ENCODE measurements at places on chromosomes 4 and X.

DNA sequence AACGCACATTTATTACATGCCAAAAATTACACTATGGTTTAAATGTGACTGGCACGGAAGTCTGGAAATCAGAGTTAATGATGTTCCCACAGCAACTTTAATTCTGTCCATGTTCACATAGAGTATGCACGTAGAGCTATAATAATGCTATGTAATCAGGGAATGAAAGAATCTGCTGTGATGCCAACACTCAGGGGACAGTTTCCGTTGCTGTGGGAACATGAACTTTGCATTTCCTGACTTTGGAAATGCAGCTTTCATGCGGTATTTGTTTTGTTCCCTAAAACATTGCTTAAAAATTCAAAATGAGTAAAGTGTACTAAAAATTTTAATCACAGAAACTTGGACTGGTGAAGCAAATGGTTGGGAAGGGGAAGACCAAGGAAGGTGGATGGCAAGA lies 65.7 kb downstream of the MAGEA1 start:
- no peak for DNase-seq

GRCh38 chr4:78018271-78019049 lies 38.7 kb upstream of the FRAS1 start:
- DNase-seq, result no peak

DNA sequence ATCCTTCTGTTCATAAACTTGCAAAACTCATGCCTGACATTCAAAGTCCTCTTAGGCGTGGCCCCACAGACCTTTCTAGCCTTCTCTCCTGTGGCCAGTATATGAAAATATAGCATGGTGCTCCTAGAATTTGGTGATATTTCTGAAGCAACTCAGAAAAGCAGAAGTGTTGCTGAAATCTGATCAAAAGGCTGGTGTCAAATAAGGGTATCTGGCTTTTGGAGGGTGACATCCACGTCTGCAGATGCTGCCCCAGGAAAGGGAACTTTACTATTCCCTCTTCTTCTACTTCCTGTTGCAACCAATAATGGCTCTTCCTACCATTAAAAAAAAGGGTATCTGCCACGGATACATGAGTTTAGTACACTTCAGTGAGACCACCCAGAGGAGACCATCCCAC lies 83.9 kb upstream of the RPS6KA3 start:
- no peak for DNase-seq

- DNase-seq, result no peak
Measured at GRCh38 chr4:44701037-44701436, 22.8 kb downstream of the GUF1 start.

GRCh38 chrX:118189000-118189399 lies 72.4 kb upstream of the KLHL13 start:
- no peak for DNase-seq

DNA sequence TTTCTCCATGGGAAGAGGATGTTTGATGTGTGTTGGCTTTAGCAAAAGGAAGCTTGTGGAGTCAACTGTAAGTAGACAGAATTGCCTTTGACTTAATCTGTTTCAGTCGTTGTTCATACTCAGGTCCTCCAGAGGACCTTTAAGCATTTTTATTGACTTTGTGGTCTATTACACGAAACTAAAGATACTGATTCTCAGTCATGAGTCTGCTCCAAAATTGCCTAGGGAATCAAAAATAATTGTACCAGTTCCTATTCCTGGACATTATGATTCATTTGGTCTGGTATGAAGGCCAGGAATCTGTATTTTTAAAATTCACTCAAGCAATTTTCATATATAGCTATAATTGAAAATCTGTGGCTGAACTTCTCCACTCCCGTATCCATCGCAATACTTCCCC lies 38.6 kb downstream of the AR start:
- DNase-seq, result no peak

DNA sequence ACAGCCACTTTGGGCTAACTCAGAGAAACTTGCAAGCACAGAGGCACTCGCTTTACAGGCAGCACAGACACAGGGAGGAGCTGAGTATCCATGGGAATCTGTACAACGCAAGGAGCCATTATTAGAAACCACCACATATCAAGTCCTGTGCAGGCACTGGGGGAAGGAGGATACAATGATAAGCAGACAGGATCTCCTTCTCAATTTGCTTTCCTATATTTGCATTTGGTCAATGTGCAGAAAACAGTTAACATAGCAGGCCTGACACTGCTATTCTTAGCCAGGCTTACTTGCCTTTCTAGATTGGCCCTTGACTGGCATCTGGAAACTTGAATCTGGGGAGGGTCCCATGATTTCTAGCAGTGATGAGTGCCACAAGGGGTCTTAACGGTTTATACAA lies 65.8 kb downstream of the TEC start:
- DNase-seq, result no peak

GRCh38 chr4:185318679-185319078 lies 77.0 kb downstream of the LRP2BP start:
- DNase-seq, result no peak

DNA sequence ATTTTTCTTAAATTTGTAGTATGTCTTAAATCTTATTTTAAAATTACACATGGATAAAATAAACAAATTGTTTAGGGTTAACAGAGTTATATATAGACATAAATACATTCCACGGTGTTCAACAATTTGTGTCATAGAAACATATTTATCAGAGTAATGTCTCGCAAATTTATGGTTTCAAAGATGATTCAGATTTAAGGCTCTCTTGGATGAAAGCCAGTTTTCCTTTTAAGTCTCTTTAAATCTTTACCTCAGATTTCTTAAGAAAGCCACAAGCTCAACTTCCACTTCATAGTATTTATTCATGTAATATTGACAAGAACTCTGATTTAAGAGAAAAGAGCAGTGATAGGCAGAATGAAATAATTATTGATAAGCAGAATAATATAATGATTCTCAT lies 1254.8 kb upstream of the ADGRL3 start:
- DNase-seq, result no peak

- DNase-seq, result no peak
Measured at GRCh38 chr4:15912236-15912635, 26.3 kb downstream of the FGFBP1 start.

DNA sequence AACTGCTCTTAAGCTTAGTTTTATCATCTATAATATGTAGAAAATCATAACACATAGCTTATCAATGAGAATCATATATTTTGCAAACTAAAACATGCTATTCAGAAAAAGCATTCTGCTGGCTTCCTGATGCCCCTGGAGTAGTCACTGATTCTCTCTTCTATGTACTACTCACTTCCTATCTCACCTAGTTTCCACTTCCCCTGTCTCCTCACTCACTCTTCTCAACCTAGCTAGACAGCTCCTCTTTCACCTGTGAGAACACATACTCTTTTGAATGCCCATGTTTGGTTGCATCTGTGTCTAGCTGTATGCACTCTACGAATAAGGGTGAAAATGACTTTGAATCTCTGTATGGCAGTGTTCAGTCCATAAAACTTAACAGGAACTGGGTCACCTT lies 9.3 kb downstream of the TMEM144 start:
- no peak for DNase-seq

DNA sequence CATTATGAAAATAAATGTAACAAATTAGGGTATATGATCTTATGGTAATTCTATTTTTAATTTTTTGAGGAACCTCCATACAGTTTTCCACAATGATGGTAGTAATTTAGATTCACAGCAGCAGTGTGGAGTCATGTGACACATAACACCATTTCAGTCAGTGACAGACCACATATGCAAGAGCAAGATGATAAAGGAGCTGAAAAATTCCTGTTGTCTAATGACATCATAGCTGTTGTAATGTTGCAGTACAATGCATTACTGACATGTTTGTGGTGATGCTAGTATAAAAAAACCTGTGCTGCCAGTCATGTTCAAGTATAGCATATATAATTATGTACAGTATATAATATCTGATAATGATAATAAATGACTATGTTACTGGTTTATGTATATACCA lies 28.5 kb downstream of the EMCN start:
- DNase-seq, result no peak

GRCh38 chr4:26303008-26303407 lies 17.8 kb upstream of the RBPJ start:
- DNase-seq, result no peak

DNA sequence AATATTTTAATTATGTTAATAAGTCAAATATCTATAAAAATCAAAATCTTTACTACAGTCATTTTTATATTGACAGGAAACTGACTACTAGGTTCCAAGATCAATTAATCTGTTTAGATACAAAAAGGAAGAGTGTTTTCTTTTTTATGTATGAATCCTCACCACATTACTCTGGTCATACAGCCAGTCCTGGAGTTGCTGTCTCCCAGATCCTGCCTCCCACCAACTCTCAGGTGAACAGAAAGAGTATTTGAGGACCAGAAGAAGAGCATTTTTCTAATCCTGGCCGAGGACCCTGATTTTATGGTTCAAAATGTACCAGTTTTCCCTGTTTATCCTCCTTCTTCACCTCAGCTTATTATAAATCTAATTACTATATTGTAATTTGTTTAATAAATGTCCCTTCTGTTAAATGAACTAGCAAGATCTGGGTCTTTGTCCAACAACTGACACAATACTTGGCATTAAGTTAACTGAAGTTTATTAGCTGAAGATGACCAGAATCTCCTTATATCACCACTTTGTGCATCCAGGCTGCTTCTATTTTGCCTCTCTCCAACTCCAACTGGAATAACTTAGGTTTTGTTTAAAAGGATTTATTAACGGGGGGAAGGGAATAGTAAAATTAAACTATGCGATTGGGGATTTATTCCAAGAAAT lies 224.4 kb upstream of the PCDH7 start:
- no peak for DNase-seq

- DNase-seq, result no peak
Measured at GRCh38 chrX:39149761-39150160, 348.5 kb downstream of the MID1IP1 start.

GRCh38 chr4:26557164-26557563 lies 26.7 kb upstream of the TBC1D19 start:
- DNase-seq, result no peak

DNA sequence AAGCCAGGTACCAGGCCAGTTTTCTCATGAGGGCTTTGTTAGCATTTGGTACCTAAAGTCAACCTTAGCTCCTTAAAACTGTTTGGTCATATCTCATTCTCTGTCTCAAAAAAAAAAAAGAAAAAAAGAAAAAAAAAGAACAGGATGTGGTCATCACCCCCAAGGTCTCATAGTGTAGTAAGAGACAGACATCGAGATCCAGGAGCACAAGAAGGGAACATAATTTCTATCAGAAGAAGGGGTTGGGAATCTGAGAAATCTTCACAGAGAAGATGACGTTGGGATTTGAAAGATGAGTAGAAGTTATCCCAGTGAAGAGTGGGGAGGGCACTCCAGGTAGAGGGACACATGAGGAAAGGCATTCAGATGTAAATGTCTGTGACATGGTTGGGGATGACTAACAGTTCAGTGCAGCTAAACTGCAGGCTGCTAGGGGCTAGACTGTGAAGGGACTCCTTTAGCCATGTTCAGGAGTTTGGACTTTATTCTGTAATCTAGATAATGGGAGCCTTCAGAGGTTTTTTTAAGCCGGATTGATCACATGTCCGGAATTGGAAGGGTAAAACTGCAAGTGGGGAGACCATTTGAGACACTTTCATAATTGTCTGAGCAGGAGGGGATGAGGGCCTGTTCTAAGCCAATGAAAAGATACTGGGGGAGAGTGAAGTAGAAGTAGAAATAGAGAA lies 26.9 kb upstream of the GJB1 start:
- DNase-seq, result no peak

GRCh38 chr4:152039023-152039481 lies 278.2 kb upstream of the GATB start:
- no peak for DNase-seq

DNA sequence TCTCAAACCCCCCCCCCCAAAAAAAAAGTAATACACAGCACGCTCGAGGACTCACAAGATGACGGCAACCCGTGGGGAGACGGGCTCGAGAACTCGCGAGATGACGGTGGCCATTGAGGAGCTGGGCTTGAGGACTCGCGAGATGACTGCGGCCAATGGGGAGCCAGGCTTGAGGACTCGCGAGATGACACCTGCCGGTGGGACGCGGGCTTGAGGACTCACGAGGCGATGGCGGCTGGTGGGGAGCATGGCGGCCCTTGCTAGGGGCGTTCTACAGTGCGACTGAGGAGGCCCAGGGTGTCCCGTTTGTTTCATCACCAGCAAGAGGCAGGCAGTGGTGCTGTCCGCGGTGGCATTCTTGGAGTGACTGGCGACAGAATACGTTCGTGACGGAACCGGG lies 172.4 kb upstream of the MAGEB16 start:
- DNase-seq, result no peak

DNA sequence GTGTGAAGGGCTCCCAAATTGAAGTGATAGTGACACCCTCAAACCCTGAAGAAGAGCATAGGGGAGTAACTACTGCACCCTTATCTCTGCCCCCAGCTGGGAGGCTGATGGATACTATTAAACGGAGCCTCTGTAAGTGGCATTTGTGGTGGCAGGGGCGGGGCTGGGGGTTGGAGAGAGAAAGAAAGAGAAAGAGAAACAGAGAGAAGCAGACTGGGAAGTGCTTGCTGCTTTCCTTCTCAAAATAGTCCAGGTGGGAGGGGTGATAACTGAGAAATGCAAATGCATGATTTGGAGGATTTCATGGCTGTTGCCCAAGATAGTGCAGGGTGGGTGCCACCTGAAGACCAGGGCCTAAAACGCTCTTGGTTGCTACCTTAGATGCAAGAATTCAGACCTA lies 253.5 kb upstream of the GATB start:
- no peak for DNase-seq

- no peak for DNase-seq
Measured at GRCh38 chrX:40945361-40945713, 139.9 kb upstream of the USP9X start.

GRCh38 chrX:138866643-138867042 lies 155.1 kb upstream of the FGF13 start:
- DNase-seq, result no peak

DNA sequence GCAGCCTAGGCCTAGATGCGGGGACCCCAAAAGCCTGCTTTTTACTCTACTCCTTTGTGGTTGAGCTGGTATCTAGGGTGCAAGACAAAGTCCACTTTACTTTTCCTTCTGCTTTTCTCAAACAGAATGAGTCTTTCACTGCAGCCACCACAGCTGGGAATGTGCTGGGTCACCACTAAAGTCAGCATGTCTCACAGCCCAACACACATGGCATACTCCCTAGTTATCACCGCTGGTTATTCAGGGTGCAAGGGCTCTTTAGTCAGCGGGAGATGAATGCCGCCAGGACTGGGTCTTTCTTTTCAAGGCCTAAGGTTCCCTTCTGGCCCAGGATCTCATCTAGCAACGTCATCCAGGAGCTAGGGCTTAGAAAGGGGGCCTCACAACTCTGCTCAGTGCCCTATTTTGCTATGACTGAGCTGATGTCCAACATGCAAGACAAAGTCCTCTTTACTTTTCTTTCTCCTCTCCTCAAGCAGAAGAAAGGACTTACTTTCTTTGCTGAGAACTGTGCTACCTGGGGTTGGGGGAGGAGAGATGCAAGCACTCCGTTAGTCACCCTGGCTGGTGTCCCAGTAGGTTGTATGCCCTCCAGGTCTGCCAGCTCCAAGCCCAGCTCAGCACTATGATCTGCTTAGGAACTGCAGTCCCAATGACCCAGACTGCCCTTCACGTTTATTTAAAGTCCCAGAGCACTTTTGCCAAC lies 22.9 kb upstream of the STPG2 start:
- no peak for DNase-seq

- DNase-seq, result no peak
Measured at GRCh38 chr4:183483997-183484396, 20.9 kb upstream of the ING2 start.

GRCh38 chr4:183470821-183471220 lies 26.4 kb downstream of the CDKN2AIP start:
- DNase-seq, result no peak

All from stimulated activated CD8-positive, alpha-beta memory T cell treated with anti-CD3 and anti-CD28 coated beads, Interleukin-15, amount 100 ng/mL, for 4 hours (primary cell).